Gastroesophageal sphincter (tissue), 4 donors: ENCODE measurements at places on chromosomes 2 and 18.
A peak's percentile ranks its signal among the peaks of the same experiment; 100 is the strongest.

GRCh38 chr2:151269798-151270568, 8.3 kb upstream of the RBM43 start:
- ATAC-seq = no peak

DNA sequence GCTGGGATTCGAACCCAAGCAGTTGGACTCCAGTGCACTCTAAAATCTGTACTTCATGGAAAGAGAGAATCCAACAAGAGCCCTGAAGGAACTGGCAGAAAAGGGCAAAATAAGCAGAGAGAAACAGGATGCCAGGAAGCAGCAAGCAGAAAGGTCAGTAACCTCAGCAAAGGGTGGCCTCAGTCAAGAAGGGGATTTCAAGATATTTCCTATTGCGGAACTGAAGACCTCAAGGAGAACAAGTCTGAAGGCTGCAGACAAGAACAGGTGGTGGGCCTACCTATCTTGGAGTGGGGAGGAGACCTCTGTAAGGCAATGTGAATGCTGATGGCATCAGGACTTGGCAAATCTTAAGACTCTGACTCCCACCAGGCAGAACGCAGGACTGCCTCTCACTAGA, 20.1 kb upstream of the MREG start:
- ATAC-seq = no peak

DNA sequence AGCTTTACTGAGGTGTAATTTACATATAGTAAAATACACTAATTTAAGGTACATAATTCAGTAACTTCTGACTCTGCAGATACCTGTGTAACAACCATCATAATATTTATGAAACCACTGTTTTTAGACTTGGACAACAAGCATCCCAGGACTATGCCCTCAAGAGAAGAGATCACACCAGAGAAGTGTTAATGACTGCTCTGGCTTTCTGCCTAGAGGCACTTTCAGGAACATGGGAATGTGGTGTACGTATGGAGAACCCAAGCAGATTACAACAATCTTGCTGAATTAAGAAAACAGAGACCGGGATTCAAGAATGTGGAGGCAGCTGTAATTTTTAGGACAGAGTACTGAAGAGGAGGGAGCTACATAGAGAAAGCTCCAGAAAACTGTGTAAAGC, 475.2 kb downstream of the LPIN1 start:
- ATAC-seq = no peak

DNA sequence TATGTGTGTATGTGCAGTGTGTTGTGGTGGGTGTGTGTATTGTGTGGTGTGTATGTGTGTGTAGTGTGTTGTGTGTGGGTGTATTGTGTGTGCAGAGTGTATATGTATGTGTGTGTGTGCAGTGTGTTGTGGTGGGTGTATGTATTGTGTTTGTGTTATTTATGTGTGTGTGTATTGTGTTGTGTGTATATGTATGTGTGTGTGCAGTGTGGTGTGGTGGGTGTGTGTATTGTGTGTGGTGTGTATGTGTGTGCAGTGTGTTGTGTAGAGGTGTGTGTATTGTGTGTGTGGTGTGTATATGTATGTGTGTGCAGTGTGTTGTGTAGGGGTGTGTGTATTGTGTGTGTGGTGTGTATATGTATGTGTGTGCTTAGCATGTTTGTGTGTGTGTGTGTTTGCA, 24.3 kb downstream of the ACKR3 start:
- ATAC-seq = no peak

DNA sequence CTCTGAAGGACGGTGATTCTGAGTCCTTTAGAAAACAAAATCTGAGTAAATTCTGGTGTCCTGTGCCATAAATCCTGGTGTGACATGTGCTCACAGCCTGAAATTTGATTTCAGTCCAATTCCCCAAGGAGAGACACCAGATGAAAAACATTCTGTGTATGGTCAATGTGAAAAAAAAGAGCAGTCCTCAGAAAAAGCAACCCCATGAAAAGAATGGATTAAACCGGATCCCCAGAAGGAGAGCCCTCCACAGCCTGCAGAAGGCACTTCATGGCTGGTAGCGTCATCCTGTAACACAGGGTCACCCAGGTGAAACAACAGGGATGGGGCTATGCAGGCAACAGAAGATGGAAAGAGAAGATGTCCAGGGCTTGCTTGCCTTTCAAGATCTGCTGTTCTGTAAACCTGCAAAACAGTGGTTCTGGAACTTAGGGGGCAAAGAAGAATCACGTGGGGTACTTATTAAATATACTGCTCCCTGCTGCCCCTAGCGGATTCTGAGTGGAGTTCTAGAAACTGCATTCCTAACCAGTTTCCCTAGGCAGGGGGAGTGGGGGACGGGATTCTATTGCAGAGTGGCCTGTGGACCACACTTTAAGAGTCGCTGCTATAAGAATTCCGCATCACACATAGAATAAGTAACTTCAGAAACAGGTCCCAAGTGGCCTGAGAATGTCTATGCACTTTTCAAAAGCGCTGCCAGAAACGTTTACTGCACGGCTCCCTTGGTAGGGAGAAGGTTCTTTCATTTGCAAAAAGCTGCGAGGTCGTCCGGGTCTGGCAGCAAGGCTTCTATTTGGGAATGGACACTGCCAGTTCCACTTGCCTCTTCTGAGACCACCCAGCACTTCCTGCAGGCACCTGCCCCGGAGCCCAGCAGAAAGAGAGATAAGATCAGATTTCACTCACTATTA, 118.9 kb upstream of the ARL5A start:
- ATAC-seq = peak; percentile 57

- ATAC-seq = no peak
Measured at GRCh38 chr2:195304310-195304709, 352.7 kb upstream of the SLC39A10 start.

GRCh38 chr2:236833501-236834073, 252.1 kb upstream of the COPS8 start:
- ATAC-seq = peak; percentile 31

GRCh38 chr2:232038881-232039485, 77.5 kb downstream of the DIS3L2 start:
- no peak for ATAC-seq

- no peak for ATAC-seq
Measured at GRCh38 chr2:40955042-40955441, 503.2 kb upstream of the SLC8A1 start.

- ATAC-seq = no peak
Measured at GRCh38 chr2:30714811-30715709, 92.2 kb downstream of the CAPN13 start.

GRCh38 chr2:45137966-45138695, 128.9 kb upstream of the SIX2 start:
- ATAC-seq = no peak

DNA sequence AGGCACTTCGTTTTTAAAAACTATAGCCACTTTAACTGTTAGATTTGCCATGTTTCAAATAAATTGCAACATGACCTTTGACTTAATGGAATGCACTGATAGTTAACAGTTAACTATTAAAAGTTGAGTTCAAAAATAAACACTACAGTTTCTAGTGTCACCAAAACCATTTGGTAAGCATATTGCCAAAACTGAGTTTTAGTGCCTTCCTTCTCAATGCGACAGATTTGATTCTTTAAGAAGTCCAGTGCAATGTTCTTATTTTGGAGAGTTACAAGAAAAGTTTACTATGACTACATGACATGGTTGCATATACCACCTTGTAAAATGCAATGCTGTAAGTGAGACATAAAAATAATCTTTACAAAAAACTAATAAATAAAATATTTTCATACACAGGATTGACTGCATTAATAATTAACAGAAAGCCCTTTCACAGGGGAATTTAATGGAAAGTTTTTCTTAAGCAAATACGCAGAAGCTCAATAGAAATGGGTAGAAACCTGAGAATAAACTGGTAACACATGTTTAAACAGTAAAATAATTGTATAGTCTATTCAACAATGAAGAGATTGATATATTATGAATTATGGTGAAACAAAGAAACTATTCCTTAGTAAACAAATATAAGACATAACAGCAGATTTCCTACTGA, 53.8 kb downstream of the GRB14 start:
- ATAC-seq = no peak

DNA sequence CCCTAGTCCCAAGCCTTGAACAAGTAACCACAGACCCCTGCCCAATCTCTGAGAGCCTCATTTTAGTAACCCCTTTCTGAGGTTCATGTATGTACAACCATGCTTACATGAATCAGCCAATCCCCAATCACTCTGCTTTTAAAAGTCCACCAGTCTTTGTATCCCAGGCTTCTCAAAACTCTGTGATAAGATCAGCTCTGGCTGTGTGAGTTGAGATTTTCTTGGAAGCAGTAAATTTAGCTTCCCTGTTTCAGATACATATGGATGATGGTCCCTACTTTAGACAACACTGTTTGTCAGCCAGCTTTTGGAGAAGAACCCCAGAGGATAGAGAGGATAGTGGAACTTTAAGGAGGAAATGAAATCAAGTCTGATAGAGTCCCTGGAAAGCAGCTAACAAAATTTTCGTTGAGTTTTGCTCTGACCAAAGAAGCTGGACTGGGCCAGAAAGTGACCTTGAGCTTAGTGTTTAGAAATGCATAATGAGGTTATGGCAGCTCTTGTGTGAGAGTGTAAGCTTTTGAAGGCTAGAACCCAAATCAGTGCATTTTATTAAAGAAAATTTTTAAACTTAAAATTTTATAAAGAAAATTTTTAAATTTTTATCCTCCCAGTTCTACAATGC, 3.7 kb downstream of the ADNP2 start:
- no peak for ATAC-seq

DNA sequence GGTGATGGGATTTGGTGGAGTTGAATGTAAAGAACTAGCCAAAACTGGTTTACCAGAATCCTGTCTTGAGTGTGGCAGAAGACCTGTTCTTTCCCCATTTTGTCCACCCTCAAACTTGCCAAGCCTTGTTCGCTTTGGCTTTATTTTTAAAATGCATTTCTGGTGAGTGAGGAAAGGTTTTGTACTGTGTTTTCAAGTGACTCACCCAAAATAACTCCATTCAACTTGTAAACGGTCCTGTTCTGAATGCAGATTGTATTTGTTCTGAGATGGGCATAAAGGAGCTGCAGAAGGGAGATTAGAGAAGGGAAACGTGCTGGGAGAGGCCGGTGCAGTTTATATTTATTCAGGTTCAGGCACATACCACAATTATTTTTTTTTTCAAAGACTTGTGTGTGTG, 5.3 kb upstream of the ITPRID2 start:
- ATAC-seq = no peak

GRCh38 chr2:48187503-48187902, 281.2 kb upstream of the FBXO11 start:
- no peak for ATAC-seq

DNA sequence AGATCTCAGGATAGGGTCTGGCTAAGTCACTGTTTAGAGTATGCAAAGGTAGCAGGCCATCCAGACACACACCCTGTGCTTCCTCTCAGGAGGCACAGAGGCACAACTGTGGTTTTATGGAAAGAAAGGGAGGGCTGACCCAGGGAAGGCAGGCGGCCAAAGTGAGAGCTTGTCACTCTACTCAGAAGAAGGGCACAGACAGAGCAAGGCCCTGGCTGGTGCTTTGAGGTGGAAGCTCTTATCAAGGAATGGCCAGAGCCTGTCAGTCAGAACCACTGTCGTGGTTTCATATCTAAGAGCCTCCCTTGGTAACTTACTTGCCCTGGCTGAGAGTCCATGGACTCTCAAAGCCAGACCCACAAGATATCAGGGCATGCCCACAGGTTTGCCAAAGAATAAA, 40.7 kb downstream of the SLC9A2 start:
- no peak for ATAC-seq

DNA sequence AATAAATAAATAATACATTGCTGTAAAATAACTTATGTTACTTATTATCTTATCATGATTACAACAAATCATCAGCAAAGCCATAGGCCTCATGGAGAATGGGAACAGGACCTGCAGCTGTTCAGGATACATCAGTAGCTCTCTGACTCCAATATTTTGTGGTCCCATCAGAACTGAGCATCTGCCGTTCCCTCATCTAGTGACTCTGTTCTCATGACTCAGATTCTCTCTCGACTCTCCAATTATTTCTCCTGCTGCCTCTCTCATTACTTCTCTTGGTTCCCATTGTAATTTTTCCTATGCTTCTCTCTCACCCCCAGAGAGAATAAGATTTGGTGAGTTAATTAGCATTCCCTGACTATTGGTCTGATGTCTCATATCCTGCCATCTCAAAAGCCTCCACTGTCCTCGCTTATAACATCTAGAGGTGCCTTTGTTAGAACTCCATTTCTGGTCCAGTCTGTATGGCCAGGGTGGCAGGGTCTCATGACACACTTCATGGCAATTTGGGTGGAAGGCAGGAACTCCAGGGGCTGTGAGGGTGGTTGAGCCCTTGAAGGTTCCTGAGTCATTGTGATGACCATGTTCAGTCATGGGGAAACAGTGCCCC, 78.0 kb upstream of the TANC1 start:
- ATAC-seq = no peak

DNA sequence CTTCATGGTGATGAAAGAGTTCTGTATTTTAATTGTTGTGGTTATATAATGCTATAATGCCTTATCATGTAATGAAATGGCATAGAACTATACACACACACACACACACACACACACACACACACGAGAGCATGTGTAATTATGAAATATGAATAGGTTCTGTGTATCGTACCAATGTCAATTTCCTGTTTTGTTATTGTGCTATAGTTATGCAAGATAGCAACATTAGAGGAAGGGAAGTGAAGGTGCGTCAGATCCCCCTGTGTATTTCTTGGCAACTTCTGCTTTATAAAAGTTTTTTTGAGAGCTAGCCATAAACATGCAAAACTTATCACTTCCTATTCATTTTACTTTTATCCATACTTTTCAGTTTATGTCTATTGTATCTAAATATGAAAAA, 60.7 kb upstream of the ARHGAP15 start:
- no peak for ATAC-seq

DNA sequence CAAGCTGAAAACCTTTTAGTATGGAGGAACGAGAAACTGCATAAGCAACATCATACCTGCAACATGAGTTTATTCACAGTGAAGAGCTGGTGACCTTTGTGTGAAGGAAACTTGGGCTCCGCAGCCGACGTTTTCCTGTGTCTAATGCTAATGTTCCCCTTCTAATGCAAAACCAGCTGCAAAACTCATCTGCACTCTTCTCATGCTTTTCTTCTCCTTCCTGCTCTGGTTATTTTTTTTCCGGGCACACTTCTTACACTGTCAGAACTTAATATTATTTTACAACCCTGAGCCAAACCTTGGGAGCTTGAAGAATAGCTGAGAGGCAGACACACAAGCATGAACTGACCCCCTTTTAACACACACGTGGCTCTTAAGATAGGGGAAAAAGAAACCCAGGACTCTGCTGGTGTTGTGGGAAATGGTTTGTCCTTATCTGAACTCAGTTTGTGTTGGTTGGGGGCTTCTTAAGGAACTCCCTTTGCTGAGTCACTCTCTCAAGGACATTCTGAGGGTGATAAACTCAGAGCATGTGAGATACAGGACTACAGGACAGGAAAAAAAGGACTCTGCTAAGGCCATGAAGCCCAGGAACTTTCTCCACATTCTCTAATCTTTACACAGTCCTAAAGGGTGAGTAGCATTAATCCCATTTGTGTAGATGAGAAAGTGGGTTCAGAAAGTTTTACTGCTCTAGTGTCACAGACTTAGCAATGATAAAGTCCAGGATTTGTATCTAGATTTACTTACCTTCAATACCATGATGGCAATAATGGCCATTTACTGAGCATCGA, 439.3 kb upstream of the TRIB2 start:
- ATAC-seq = no peak
